ENCODE measurements at places on chromosomes 3 and 15.
A peak's percentile ranks its signal among the peaks of the same experiment; 100 is the strongest.

DNA sequence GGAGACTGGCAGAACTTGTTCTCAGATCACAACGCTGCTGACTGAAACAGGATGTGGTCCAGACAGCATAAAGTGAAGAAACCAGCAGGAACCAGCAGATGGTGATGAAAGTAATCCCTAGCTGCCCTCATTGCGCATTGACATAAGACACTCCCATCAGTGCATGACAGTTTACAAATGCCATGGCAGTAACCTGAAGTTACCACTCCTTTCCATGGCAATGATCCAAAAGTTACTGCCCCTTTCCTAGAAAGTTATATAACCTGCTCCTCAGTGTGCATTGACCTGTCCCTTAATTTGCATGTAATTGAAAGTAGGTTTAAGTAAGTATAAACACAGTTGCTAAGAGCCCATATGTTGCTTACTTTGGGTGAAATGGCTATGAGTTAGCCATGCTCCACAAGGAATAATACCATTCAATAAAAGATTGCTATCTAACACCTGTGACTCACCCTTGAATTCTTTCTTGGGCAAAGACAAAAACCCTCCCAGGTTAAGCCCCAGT is 149.1 kb upstream of the CD96 start:
- no peak overlapping the region for H3K27ac ChIP-seq
- H3K4me1 ChIP-seq, result no peaks in the 10 kb centered on the region
- no peak for DNase-seq

DNA sequence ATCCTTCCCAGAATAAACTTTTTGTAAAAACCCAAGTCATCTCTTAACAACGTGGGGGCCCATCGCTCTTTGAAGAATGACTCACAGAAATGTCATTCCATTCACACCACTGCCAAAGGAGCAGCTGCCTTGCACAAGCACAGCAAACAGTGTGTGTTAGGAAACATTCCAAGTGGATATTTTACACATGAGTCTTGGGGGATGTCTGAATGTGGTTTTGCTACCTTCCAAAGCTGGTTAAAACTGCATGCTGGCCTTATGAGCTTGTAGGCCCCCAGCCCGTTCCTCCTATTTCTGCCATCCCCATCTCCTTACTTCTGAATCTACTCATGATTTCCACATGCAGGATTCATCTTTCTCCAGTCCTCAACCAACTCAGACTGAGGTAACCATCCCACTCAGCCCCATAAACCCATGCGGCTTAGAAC is 130.8 kb downstream of the CPNE4 start:
- DNase-seq, result peak; percentile 42
- no peaks in the 10 kb centered on the region for H3K36me3 ChIP-seq
- no peak overlapping the region for H3K27ac ChIP-seq
- no peaks in the 10 kb centered on the region for H3K27me3 ChIP-seq
- H3K4me3 ChIP-seq, result no peak overlapping the region
- no peaks in the 10 kb centered on the region for H3K4me1 ChIP-seq

- H3K27me3 ChIP-seq, result no peaks in the 10 kb centered on the region
- H3K4me1 ChIP-seq, result no peaks in the 10 kb centered on the region
- H3K36me3 ChIP-seq, result no peaks in the 10 kb centered on the region
- no peak overlapping the region for H3K4me3 ChIP-seq
Measured at GRCh38 chr15:57861034-57861638, 154.6 kb downstream of the POLR2M start.

DNA sequence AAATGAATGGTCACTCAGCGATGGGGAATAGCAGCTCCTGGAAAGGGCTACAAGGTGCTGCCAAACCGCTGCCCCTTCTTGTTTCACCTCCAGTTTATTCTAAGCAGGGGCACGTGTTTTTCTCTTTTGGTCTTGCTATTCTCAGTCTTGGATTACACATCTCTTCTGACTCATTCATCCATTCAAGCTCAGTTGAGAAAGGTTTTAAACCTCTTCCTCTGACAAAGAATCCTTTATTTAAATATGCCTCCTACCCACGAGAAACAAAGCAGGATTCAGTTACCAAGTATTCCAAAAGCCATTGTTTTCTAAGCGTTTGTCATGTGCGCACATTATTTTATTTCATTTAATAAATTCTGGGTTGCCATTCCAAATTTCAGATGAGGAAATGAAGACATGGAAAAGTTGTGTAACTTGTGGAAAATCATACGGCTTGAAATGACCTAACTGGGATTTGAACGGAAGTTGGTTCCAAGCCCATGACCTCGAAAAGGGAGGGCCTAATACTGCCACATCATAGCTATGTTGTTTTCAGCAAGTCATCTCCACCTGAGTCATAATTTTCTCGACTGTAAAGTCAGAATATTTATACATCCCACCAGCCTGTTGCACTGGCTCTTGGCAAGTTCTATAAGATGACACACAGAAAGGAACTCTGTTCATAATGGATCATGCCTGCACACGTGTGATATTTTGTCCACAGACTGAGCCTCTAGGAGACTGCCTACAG is 292.0 kb upstream of the SLCO3A1 start:
- H3K27ac ChIP-seq, result no peak overlapping the region
- peak; percentile 8 for DNase-seq
- peaks cover 5% of the 10 kb centered on the region for H3K27me3 ChIP-seq
- H3K36me3 ChIP-seq, result no peaks in the 10 kb centered on the region
- H3K4me3 ChIP-seq, result no peak overlapping the region

DNA sequence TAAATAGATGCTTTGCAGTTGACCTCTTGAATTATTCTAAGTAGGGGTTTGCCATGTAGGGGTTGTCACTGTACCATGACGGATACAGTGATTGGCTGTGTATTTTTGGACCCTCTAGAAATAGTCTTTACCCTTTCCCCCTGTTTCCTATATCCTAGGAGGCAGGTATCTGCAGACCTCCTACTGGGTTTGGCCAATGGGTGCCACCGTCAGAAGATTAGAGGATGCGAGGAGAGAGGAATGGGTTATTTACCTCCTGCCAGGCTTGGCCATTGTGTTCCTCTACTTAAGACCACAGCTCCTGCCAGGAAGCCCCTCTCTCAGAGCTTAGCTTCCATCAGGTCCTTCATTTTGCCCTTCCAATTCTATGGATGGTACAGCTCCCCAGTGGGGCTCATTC is 40.2 kb upstream of the CLRN1 start:
- H3K27me3 ChIP-seq, result no peaks in the 10 kb centered on the region
- peaks cover 23% of the 10 kb centered on the region for H3K4me1 ChIP-seq
- H3K36me3 ChIP-seq, result no peaks in the 10 kb centered on the region
- no peak overlapping the region for H3K27ac ChIP-seq

GRCh38 chr15:39127925-39128617 is 452.8 kb upstream of the THBS1 start:
- H3K4me1 ChIP-seq, result peaks cover 28% of the 10 kb centered on the region
- H3K36me3 ChIP-seq, result no peaks in the 10 kb centered on the region
- H3K4me3 ChIP-seq, result no peak overlapping the region
- no peaks in the 10 kb centered on the region for H3K27me3 ChIP-seq
- H3K27ac ChIP-seq, result peak overlapping the region; percentile 71

GRCh38 chr3:86554383-86554782 is 436.6 kb downstream of the VGLL3 start:
- H3K27me3 ChIP-seq, result no peaks in the 10 kb centered on the region
- no peak overlapping the region for H3K27ac ChIP-seq
- no peak overlapping the region for H3K4me3 ChIP-seq
- H3K4me1 ChIP-seq, result no peaks in the 10 kb centered on the region

DNA sequence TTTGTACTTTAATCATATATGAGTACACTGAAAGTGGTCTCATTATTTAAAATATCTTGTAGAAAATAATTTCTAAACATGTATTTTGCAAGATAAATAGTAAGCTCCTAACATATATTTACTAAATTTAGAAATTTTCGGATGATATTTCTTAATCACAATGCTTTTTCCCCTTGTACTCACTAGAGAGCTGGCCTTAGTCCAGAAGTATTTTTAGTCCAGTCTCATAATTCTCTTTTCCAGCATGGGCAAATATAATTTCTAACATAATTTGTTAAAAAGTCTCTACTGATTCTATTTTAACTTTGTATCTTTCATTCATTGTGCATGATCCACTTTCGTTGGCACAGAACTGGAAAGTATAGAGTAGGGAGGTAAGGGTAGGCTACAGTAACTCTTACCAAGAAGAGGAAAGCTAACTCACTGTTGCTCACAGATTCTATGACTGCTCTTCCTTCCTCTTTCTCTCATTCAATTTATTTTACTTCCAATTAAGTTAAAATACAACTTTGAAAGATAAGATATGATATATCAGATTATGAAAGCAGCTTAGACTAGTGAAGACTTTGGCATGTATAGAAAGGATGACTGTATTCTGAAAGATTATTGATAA is 39.3 kb downstream of the FGF7 start:
- no peak overlapping the region for H3K27ac ChIP-seq
- H3K36me3 ChIP-seq, result no peaks in the 10 kb centered on the region
- no peak for DNase-seq

DNA sequence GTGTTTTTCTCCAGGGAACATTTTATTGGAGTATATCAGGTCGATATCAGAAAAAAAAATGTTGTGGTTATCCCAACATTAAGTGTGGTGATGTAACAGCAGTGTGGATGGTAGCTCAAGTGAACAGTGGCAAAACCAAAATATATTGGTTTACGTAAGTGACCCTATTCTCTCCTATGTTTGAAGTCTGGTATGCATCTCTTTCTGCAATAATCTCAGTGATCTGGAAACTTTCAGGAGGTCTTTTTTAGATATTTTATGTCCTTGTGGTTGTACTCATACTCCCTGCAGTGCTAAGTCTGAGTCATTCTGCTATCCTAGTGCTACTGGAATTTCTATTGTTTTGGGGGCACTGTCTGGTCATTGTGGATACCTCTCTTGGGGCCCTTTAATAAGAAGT is 137.9 kb downstream of the SNRPN start:
- no peaks in the 10 kb centered on the region for H3K36me3 ChIP-seq
- no peaks in the 10 kb centered on the region for H3K27me3 ChIP-seq
- no peak overlapping the region for H3K27ac ChIP-seq
- no peaks in the 10 kb centered on the region for H3K4me1 ChIP-seq
- no peak for DNase-seq
- H3K4me3 ChIP-seq, result no peak overlapping the region

- no peak overlapping the region for H3K27ac ChIP-seq
- H3K27me3 ChIP-seq, result no peaks in the 10 kb centered on the region
- no peak overlapping the region for H3K4me3 ChIP-seq
- H3K36me3 ChIP-seq, result no peaks in the 10 kb centered on the region
- no peaks in the 10 kb centered on the region for H3K4me1 ChIP-seq
- no peak for DNase-seq
Measured at GRCh38 chr15:29260896-29261295, 8.7 kb downstream of the NSMCE3 start.

GRCh38 chr3:46901061-46901460 is 23.5 kb downstream of the PTH1R start:
- H3K27me3 ChIP-seq, result no peaks in the 10 kb centered on the region
- no peak overlapping the region for H3K4me3 ChIP-seq
- no peak for DNase-seq
- H3K4me1 ChIP-seq, result no peaks in the 10 kb centered on the region

GRCh38 chr15:85047271-85047948 is 65.8 kb downstream of the PDE8A start:
- H3K27me3 ChIP-seq, result no peaks in the 10 kb centered on the region
- DNase-seq, result peak; percentile 51
- H3K36me3 ChIP-seq, result no peaks in the 10 kb centered on the region
- no peak overlapping the region for H3K4me3 ChIP-seq

GRCh38 chr3:107241217-107241616 is 136.0 kb upstream of the CCDC54 start:
- no peaks in the 10 kb centered on the region for H3K27me3 ChIP-seq
- H3K36me3 ChIP-seq, result no peaks in the 10 kb centered on the region
- H3K4me3 ChIP-seq, result peak overlapping the region; percentile 97
- no peaks in the 10 kb centered on the region for H3K4me1 ChIP-seq
- peak; percentile 25 for DNase-seq
- H3K27ac ChIP-seq, result peak overlapping the region; percentile 39

All from hepatocyte (in vitro differentiated cells).